Activated naive CD8-positive, alpha-beta T cell treated with anti-CD3 and anti-CD28 coated beads, Interleukin-2, amount 10 ng/mL, durations not matched to agents 7 days and 5 days (primary cell): ENCODE measurements at places on chromosomes 1 and 21.

GRCh38 chr1:69055194-69055593, 512.5 kb upstream of the LRRC7 start:
- no peak for DNase-seq

DNA sequence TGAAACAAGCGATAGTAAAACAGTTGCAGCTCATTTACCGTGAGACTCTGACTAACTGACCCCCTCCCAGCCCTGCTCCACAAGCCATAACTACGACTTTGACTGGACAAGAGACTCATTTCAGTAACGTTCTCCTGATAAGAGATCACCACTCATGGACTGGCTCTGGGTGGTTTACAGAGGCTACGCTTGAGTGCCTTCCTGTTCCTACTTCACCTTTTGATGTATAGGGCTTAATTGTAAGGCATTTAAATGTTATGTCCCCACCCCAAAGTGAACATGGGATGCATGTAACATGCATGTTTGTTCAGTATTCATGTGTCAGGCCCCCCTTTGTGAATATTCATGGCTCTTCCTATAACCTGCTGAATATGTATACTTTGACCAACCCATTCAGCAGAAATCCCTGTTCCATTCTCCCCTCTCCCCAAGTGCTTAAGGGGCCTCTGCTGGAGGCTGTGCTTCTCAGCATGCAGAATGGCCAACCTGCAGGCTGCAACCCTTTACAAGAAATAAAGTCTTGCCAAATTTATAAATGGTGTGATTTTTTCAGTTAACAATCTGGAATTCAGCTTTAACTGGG, 50.7 kb upstream of the SPOCD1 start:
- no peak for DNase-seq

- DNase-seq: no peak
Observed at GRCh38 chr1:76254104-76255030, 179.8 kb downstream of the ST6GALNAC3 start.

DNA sequence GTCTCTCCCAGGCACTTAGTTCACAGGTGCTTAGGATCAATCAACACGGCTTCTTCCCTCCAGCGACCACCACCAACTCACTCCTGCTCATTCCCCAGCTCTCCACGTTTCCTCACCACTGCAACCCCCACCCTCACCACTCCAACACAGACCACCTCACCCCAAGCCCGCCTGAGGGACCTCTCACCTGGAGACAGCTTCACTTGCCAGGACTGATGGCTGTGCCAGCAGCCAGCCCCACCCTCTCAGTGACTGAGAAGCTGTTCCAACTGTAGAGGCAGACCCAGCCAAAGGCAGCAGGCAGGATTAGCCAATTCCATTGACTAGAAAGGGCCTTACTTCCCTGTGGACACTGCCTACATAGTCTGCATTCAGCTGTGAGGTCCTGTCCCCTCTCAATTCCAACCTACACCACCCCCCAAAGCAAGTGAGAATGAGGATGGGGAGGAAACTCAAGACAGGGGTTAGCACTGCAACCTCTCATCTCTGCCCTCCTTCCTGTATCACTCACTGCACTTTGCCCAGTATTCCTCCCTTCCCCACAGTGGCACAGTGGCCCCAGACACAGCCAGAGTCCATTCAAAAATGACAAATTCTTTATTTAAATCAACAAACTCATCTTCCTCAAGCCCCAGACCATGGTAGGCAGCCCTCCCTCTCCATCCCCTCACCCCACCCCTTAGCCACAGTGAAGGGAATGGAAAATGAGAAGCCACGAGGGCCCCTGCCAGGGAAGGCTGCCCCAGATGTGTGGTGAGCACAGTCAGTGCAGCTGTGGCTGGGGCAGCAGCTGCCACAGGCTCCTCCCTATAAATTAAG, 7.6 kb downstream of the TAGLN2 start:
- DNase-seq: no peak

- no peak for DNase-seq
Observed at GRCh38 chr1:171985639-171986038, 144.3 kb downstream of the DNM3 start.

- DNase-seq: no peak
Observed at GRCh38 chr1:97245682-97246081, 524.1 kb downstream of the PTBP2 start.

DNA sequence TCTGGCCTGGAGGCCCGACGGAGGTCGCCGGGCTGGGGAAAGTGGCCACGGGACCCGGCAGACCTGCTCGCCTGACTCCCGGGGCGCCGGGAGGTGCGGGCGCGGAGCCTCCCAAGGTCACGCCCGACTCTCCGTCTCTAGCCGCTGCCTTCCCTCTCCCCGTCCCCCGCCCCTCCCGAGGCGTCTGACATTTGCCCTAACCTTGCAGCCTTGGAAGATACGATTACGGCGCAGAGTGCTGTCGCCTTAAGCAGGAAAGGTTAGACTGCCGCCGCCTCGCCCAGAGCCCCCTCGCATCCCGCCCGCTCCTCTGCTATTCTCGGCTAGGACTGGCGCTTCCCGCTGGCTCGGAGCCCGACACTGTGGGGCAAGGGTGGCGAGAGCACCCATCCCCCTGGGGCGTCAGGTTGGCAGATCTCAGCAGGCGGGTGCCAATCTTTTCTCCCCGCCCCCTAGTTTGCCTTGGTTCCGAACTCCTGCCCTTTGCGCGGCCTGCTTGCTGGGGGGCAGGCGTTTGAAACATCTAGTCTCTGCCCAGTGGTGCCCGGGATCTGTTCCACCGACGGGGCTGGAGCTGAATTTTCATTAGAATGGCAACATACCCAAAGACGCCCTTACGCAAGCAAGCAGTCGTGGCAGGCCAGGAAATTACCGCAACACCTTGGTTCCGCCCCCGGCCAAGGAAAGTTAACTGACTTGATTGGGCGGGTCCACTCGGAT, 835 bp downstream of the PGM1 start:
- peak; percentile 82 for DNase-seq

- peak; percentile 59 for DNase-seq
Observed at GRCh38 chr1:66335859-66336640, 197.9 kb upstream of the SGIP1 start.

DNA sequence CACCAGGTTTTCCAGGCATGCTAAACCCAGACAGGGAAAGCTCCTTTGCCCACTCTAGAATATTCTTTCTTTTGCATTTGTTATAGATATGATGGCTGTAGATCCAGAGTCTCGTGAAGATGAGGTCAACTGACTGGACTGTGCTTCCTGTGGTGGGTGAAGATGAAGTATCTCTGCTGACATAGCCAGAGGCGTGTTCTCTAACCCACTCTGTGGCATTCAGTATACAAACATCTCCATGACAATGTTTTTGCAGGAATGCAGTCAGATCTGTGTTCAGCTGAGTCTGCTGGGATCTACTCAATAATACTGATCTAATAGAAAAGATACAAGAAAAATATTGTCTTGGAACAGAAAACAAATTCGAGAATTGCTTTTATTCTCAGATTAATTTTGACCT, 11.3 kb downstream of the RWDD2B start:
- no peak for DNase-seq

- peak; percentile 29 for DNase-seq
Observed at GRCh38 chr1:12518931-12519692, 98.9 kb downstream of the DHRS3 start.

DNA sequence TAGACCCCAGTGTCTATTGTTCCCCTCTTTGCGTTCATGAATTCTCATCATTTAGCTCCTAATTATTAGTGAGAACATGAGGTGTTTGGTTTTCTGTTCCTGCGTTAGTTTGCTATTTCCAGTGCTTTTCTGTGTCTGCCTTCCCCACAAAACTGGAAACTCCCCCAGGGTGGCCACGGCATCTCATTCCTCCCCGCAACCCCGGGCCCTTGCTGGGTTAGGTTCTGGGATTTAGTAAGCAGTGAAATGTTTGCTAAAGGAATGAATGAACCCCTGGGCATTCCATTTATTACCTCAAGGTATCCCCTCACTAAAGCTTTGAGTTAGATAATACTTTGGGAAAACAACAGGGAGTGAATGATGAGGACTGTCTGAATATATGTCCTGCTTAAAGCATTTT, 142.9 kb downstream of the GLUL start:
- DNase-seq: no peak

- DNase-seq: no peak
Observed at GRCh38 chr1:180620581-180620980, 11.2 kb upstream of the XPR1 start.

GRCh38 chr1:2128189-2128901, 66.2 kb downstream of the FAAP20 start:
- DNase-seq: no peak

DNA sequence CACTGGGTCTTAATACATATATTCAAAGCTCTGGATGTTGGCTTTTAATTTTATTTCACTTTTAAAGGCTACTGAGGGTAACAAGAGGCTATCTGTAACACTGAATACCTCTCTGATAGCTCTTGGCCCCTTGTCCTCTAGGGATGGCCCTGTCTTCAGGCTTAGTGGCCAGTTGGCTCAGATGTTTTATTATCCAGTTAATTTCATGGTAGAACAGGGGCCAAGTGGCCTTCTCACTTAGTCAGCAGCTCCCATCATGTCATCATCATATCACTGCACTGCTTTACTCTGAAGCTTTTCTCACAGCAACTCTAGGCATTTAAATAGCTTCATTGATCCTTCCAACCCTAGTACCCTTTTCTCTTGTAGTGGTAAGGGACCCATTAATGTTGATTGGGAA, 40.2 kb upstream of the MACF1 start:
- no peak for DNase-seq

- no peak for DNase-seq
Observed at GRCh38 chr1:192170196-192170984, 12.1 kb downstream of the RGS18 start.

- no peak for DNase-seq
Observed at GRCh38 chr1:220283625-220284024, 11.4 kb upstream of the RAB3GAP2 start.

DNA sequence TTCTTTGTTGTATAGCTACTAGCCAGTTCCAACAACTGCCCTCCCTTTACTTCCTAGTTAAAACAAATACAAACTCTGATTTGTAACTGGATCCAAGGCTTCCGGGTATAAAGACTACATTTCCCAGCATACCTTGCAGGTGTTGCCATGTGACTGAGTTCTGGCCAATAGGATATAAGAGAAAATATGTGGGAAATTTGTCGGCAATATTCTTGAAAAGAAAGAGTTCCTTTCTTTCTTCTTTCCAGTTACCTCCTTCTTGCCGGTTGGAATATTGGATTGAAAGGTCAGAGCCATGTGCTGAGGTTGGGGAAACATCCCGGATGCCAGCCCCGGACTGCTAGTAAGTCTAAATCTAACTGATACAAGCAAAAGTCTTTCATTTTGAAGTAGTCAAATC, 23.0 kb upstream of the ZBTB40 start:
- no peak for DNase-seq

DNA sequence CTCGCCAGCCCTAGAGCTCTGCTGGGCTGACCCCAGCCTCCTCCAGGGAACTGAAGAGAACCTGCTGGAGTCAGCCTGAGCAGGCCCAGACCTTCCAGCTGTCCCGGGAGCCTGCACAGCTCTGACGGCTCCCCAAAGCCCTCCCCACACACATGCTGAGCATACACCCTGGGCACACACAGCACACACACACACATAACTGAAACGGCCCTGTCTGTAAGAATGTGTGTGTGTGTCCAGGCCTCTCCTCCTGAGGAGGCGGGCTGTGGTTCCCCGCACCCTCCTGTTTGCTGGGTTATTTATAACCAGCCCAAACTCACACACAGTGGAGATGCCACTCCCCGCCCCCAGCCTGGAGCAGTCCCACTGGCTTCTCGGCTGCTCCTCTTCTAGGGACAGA, 20.2 kb downstream of the SDC3 start:
- DNase-seq: no peak

- no peak for DNase-seq
Observed at GRCh38 chr1:30668024-30668423, 55.4 kb downstream of the MATN1 start.

DNA sequence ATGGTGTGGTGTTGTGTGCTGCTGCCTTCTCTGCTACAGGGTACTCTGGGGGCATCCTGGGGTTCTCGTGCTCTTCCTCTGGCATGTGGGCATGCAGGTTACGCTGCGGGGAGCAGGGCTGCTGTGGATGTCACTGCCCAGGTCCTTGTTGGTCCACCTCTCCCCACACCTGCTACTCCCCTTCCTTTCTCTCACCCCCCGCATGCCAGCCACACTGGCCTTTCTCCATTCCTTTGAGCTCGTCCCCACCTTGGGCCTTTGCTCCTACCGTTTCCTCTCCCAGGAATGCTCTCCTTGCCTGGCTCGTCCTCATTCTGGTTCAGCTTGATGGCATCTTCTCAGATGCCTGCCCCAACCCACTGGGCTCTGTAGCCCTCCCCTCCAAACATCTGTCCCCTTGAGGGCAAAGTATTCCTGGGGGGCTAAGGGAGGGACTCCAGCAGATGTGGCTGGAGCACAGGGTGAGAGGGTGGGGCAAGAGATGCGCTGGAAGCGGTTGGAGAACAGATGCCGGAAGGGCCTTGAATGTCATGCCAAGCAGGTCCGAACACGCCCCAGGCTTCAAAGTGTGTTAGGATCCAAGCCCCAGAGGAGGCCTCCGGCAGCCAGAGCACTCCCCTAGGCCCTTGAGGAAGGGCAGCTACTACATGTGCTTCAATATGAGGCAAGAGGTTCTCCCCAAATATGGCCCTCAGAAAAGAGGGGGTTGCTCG, 23.4 kb downstream of the DMRTB1 start:
- no peak for DNase-seq

- DNase-seq: no peak
Observed at GRCh38 chr1:20353836-20354235, 63.2 kb downstream of the VWA5B1 start.

DNA sequence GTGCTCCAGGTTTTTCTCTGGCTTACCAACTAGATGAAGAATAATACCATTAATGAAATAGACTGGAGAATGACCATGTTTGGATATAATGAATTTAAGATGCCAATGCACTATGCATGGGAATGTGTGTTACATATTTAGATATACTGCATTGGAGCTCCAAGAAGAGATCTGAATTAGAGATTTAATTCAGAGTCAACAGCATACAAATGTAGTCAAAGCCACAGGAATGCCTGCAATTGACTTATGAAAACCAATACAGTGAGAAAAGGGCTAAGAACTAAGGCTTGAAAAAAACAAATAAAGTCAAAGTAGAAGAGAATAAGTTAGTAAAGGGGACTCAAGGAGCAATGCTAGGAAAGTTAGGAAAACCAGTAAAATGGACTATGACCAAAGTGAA, 59.1 kb downstream of the USP24 start:
- DNase-seq: no peak

DNA sequence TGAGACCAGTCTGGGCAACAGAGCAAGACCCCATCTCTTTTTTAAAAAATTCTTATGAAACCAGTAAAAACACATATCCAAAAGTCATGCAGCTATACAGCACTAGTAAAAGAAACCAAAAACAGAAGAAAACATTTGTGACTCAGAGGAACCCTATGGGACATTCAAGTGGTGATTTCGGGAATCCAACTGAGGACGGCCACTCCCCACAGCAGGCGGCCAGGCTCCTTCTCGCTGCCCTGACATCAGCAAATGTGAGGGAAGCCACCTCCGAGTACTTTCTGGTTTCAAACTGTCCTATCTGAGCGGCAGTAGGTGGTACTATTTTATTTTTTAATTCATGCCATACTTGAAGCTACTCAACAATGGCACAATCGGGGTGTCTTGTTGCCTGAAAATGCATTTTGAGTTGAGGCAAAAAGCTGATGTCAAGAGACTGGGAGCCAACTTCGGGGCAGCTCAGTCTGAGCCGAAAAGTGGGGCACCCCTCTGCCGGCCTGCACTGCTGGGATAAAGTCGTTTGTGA, 3.3 kb downstream of the SUMO3 start:
- no peak for DNase-seq
